Activated T-helper 9 cell treated with anti-CD3 and anti-CD28 coated beads, Interleukin-2, amount 50 U/mL, for 16 hours (primary cell): ENCODE measurements at places on chromosomes 12 and 14.

DNA sequence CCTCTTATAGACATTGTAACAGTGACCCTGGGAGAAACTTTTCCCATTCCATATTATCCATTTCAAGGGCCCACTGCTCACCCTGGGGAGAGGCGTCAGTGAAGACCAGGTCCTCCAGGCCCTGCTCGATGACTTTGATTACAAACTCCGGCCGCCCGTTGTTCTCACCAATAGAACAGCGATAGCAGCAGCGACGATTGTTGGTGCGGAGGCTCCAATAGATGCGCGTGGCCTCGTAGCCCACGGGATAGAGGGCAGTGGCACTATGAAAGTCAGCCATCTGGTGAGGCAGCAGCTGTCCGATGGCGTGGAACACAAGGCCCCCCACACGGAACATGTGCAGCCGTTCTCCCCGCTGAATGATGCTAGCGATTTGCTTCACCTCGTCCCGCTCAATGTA is 7.5 kb upstream of the PRKAG1 start:
- no peak for DNase-seq

DNA sequence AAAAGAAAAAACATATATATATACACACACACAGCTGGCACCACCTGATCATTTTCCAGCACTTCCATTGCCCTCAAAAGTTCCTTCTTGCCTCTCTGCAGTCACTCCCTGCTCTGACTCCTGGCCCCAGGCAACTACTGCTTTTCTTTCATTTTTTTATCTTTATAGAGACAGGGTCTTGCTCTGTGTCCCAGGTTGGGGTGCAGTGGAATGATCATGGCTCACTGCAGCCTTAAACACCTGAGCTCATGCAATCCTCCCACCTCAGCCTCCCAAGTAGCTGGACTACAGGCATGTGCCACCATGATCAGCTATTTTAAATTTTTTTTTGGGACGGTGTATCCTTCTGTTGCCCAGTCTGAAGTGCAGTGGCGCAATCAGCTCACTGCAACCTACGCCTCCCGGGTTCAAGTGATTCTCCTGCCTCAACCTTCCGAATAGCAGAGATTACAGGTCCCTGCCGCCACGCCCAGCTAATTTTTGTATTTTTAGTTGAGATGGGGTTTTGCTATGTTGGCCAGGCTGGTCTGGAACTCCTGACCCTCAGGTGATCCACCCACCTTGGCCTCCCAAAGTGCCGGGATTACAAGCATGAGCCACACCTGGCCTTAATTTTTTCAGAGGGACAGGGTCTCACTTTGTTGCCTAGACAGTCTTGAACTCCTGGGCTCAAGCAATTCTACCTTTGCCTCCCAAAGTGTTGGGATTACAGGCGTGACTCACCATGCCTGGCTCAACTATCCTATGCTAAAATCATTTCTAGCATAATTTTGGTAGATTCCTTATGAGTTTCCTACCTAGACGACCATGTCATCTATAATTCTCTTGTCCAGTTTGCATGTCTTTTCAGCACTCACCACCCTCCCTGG is 7.8 kb downstream of the HSP90AA1 start:
- no peak for DNase-seq

DNA sequence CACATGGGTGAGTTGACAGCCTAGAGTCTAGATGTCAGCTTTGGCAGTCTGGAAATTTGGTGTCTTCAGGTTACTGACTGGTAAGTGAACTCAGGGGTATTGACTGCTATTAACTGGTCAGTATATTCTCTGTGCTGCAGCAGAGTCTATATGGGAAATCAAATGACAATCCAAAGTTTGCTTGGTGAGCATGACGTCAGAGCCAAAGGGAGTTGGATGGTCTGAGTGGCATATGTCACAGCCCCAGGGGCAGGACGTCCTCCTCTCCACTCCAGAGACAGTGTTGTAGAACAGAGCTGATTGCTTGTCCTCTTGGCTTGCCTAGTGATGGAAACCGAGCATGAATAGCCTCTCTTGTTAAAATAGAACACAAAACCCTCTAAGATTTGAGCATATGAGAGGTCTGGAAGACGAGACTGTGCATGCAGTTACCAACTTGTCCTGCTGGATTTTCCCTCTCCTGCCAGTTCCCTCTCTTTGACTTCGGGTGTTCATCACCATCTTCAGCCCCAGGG is 3.3 kb upstream of the TBC1D30 start:
- DNase-seq: no peak

DNA sequence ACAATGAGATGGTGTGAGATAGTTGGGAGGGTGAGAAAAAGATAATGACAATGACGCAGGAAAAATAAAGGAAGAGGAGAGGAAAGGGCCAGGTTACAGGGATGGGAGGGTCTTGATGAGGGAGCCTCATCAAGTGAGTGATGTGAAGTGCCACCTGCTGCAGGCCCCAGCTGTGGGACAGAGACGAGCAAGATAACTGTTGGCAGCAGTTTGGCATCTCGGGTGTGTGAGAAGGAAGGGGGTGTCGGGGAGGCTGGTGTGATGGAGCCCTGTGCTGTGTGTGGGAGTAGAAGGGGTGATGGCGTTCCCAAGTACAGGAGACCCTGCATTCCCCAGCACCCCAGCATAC is 11.4 kb upstream of the TAC3 start:
- DNase-seq: no peak

DNA sequence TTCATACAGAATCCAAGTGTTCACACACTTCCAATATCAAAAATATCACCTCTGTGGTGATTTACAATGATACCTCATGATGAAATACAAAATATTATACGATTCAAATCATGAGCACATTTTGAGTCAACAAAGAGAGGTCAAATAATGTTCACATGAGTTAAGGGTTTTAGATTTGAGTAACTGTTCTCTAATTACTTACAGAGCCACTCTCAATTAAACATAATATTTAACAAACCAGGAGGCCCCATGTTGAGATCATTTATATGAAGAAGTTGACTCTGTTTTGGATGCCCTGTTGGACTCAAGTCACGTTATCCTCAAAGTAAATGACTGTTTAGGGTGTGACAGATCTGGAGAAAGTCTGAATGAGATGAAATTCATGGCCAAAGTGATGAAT is 53.5 kb downstream of the NUAK1 start:
- no peak for DNase-seq

DNA sequence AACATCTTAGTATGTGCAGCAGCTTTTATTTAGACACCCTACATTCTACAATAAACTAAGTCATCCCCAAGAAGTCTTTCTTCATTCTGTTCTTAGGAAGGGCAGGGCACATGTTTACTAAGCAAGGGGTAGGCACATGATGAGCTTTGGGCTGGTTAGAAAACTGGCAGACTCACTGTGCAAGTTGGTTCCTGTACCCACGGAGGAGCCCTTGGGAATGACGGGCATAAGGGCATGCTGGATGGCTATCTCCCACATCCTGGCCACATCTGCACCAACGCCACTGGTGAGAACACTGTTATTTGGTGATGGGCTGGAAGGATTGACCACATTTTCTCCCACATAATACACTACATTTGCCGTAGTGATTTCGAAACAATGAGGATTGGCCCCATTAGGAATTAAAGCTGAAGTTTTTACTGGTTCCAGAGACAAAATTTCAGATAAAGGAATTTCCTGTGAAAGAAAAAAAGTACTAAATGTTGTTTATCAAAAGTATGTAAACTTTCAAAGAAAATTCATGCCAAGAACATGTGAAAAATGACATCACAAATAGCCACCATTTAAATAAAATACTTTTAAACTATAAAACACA is 297.0 kb downstream of the PRKD1 start:
- no peak for DNase-seq

- no peak for DNase-seq
These were observed 20.0 kb downstream of the BORCS5 start for GRCh38 chr12:12376646-12377448.

DNA sequence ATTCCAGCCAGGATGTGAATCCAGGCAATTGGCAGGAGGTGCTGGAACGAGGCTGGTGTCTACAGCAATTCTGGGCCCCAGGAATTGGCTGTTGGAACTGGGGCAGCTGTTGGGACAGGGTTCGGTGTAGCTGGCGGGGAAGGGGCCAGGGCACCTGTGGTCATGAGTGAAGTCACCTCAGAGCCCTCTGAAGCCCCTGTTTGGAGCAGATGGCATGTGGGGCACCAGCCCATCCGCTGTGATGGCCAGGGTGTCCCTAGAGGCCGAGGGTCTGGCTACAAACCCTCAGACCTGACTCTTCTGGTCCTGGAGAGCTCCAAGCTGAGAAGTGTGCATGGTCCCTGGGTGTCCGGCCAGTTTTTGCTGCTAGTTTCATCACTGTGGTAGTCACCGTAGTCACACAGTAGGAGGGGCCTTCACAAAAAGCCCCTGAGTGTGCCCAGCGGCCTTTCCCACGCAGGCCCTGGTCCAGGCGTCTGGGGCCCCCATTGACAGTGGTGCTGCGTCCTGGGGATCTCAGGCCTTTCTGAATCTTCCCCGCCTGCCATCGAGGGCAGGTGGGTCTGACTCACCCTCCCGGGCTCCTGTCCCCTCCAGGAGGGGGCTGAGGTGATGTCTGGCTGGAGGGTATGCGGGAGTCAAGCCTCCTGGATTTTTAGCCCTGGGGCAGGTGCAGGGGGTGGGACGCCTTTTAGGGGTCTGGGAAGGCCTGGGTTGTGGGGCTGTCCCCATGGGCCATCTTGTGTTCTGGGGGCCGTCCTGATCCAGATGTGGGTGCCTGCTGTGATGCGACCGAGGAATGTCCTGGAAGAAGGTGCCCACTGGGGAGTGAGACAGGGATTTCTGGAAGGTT is 368.0 kb downstream of the TMEM121 start:
- DNase-seq: no peak

DNA sequence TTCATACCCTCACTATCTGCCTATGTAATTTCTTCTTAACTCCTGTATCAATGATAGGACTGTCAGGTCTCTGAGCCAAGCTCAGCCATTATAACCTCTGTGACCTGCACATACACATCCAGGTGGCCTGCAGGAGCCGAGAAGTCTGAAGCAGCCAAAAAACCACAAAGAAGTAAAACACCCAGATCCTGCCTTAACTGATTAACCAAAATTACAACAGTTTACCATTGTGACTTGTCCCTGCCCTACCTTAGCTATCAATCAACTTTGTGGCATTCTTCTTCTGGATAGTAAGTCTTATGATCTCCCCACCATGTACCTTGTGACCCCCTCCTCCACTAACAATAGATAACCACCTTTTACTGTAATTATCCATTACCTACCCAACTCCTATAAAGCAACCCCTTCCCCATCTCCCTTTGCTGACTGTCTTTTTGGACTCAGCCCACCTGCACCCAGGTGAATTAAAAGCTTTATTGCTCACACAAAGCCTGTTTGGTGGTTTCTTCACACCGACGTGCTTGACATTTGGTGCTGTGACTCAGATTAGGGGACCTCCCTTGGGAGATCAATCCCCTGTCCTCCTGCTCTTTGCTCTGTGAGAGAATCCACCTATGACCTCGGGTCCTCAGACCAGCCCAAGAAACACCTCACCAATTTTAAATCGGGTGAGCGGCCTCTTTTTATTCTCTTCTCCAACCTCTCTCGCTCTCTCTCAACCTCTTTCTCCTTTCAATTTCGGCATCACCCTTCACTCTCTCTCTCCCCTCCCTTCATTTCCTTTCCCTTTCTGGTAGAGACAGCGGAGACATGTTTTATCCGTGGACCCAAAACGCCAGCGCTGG is 11.5 kb upstream of the LGMN start:
- no peak for DNase-seq

- DNase-seq: no peak
These were observed 12.3 kb upstream of the GLT1D1 start for GRCh38 chr12:128840862-128841468.

DNA sequence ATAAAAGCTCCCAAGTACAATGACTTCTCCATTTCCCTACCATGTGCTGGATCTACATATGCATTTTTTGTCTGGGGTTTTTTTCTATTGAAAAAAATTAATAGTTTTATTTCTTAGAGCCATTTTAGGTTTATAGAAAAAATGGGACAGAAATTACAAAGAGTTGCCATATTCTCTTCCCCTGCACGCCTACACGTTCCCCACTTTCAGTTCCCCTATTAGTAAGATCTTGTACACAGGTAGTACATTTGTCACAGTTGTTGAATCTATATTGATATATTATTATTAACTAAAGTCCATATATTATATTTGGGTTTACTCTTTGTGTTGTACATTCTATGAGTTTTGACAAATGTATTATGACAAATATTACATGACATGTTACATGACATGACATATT is 35.7 kb downstream of the SIX6 start:
- no peak for DNase-seq

DNA sequence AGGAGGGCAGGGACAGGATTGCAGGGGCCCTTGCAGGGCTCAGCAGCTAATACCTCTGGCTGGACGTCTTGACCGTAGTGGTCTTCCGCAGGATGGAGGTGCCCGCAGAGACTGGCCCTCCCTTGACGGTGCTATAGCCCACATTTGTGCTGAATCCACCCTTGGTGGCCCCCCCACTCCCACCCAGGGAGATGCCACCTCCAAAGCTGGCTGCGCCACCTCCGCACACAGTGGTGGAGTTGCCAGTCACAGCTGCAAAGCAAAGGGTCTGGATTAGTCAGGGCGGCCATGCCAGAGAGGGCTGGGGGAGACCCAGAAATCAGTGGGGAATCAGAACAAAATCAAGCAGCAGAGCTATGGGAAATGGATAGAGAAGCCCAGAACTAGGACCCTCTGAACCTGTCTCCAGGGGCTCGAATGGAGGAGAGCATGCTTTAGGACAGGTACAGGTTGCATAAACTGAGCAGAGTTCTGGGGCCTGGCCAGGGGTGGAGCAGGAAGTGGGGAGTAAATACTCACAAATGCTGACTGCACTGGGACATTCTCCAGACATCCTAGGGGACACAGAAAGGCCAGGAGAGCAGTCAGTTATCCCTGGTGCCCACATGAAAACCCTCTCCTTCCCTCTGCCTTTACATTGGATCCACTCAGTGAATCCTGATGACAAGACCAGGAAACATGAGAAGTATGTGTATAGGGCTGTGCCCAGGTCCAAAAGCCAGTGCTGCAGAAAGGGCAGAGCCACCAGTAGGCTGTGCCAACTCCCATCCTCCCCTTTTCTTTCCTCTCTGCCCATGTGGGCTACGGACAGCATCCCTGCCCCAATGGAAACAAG is 8.1 kb upstream of the KRT4 start:
- DNase-seq: no peak
